ENCODE measurements at places on chromosomes 7 and 10.

DNA sequence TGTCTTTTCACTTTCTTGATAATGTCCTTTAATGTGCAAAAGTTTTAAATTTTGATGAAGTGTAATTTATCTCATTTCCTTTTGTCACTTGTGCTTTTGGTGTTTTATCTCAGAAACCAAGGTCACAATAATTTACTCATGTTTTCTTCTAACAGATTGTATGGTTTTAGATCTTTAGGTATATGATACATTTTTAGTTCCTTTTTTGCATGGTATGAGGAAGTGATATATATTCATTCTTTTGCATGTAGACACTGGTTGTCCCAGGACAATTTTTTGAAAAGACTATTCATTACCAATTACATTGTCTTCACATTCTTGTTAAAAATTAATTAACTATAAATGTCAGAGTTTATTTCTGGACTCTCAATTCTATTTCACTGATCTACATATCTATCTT lies 39.8 kb upstream of the GPR22 start:
- DNase-seq, result no peak

DNA sequence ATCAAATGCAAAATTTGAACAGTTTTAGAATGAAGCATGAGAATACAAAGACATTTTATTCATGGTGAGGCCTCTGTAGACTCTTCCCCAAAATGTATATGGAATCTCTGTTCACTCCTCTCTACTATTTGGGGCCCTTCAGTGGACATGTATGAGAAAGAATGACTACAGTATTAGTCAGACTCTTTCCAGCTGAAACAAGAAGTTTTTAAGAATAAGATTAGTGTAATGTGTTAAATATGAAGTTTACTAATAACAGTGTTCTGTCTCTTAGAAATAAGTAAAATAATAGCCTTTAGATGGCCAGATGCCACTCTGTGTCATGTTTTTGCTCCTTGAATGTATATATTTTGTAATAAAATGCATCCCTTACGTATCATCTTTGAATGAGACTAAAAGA lies 585.6 kb downstream of the SUGCT start:
- DNase-seq, result no peak

GRCh38 chr10:132141526-132142395 lies 45.0 kb upstream of the DPYSL4 start:
- DNase-seq, result no peak

- no peak for DNase-seq
These were observed 258.1 kb downstream of the TWIST1 start for GRCh38 chr7:18859318-18859717.

GRCh38 chr10:126045861-126046260 lies 149.5 kb downstream of the FANK1 start:
- no peak for DNase-seq

- no peak for DNase-seq
These were observed 29.7 kb downstream of the C1QL3 start for GRCh38 chr10:16491933-16492332.

- DNase-seq, result no peak
These were observed 103.6 kb downstream of the DYNC2I1 start for GRCh38 chr7:158959954-158960353.

GRCh38 chr10:122191936-122192541 lies 79.1 kb upstream of the BTBD16 start:
- DNase-seq, result no peak

- DNase-seq, result no peak
These were observed 6.1 kb upstream of the STK32C start for GRCh38 chr10:132313865-132314264.

DNA sequence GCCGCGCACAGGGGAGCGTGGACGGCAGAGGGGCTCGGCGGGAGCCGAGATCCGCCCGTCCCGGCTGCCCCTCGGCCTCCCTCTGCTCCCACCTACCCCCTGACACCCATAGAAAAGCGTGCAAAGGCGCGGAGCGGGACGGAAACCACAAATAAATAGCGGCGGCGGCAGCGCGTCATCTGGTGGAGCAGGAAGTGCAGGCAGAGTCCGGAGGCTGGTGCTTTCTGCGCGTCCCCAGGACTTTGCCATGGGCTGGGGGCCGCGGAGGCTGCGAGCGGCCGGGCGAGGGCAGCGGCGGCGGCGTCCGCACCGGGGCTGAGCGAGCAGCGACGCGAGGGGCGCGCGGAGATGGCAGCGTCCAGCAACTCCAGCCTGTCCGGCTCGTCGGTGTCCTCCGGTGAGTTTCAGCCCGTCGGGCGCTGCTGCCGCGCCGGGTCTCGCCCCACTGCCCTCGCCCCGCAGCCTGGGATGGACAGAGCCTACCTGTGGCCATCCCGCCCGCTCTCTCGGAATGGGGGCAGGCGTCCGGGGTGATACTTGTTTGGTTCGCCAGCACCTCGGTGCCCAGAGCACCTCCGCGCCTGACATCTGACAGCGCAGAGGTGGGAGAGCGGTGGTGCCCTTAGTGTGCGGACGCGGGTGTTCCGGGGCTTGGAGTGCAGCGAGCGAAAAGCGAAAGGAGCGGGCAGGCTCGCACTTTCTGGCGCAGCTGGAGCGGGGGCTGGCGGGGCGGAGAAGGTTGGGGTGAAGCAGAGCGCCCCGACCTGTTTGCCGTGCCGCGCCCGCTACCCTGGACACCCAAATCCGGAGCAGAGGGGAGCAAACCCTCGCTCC lies at the start of gene CHN2:
Gene CHN2, plus strand, starts transcription at position 182 of the 834 bp plus-strand sequence.
- no peak for DNase-seq

DNA sequence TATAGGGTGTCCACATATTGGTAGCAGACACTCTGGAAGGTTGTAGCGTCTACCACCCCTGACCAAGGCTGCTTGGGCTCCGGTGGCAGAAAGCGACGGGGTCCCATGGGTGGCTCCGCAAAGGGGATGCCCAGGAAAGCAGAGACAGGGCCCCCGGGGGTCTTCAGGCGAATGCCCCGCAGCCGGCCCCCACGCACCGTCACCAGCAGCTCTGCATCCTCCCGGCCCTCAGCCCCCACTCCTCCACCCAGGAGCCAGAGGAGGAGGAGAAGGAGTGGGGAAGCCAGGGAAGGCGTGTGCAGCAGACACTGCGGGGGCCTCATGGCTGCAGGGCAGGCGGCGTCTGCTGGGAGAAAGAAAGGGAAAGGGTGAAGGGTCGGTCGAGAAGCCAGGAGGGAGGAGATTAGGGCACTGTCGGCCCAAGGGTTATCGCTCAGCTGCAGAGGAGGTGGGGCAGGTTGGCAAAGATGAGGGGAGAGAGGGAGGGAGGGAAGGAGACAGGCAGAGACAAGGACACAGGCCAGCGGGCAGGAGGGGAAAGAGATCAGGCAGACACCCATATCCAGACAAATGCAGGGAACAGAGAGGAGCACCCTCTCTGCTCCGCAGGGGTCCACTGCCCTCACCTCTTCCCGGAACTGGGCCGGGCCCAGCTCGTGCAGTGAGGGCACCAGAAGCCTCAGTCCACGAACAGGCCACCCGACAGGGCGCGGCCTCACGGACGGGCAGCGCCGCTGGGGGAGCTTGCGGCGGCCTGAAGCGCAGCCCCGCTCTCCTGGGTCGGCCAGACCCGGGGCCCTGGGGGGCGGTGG lies 1.6 kb downstream of the ACHE start:
- no peak for DNase-seq

DNA sequence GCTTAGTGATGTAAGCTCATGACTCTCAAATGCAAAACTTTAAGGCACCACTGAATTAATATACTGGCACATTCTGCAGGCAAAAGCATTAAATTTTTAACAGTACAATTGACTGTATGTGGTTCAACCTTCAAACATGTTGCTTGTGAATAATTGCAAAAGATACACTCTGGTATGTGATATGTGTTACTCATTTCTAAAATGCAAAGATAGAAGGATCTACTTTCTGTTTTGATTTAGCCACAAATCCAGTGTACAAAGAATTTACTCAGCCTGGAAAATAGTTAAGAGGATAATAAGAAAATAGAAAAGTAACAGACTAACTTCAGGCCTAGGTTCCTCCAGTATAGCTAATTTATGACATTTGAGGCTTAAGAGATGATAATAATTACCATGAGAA lies 66.6 kb upstream of the NOBOX start:
- no peak for DNase-seq

GRCh38 chr10:25232204-25232603 lies 57.4 kb downstream of the GPR158 start:
- DNase-seq, result no peak

GRCh38 chr10:33412653-33413361 lies 78.3 kb upstream of the NRP1 start:
- no peak for DNase-seq

DNA sequence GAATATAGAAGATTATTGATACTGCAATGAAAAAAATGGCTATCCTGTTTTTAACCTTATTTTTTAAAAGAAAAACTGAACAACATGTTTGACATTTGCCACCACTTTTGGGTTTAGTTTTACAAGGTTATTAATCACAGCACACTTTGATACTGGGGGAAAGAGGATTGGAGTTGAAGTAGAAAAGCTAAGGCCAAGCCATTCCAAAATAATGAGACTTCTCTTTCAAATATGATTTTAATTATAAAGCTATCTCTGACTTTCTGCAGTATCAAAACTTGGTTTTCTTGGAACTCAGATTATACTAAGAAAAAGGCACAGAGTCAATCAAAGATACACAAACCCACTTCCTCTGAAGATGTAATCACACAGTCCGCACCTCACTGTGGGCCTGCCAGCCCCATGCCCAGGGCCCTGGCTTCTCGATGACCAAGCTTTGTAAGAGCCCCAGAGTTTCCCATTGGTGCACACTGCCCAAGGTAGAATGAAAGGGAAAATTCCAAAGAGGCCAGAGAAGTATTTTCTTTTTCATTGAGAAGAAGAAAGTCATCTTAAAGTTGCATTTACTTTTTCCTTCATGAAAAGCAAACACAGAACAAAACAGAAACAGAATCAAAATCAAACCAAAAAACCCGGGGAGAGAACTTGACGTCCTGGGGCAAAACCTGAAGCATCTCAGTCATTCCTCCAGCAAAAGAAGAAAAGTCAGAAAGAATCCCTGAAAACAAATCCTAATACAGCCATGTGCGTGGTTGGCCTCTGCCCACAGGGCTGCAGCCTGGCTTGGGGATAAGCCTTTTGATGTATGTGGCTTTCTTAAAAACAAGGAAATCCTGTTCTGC lies 187.7 kb upstream of the KLF6 start:
- no peak for DNase-seq

DNA sequence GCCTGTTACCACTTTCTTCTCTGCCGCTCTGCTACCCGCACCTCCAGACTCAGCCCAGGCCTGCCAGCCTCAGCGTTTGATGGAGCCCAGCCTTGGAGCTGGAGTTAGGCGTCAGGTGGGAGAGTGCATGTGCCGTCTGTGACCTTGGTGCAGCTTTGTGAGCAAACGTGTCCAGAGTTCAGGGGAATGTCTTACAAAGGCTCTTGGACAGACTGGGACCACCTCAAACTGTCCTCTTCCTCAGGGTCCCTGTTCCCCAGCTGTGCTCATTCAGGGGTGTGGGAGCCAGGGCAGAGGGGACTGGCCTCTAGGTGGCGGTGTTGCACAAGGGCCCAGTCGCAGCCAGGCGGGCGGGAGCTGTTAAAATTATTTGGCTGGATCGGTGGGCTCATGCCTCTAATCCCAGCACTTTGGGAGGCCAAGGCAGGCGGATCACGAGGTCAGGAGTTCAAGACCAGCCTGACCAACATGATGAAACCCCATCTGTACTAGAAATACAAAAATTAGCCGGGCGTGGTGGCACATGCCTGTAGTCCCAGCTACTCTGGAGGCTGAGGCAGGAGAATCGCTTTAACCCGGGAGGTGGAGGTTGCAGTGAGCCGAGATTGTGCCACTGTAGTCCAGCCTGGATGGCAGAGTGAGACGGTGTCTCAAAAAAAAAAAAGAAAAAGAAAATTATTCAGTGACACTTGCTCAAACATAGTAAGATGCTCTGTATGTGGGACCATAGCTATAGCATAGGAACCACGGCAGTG lies 89.2 kb downstream of the ADCY1 start:
- no peak for DNase-seq

GRCh38 chr10:91422915-91423314 lies 12.8 kb downstream of the HECTD2 start:
- no peak for DNase-seq

DNA sequence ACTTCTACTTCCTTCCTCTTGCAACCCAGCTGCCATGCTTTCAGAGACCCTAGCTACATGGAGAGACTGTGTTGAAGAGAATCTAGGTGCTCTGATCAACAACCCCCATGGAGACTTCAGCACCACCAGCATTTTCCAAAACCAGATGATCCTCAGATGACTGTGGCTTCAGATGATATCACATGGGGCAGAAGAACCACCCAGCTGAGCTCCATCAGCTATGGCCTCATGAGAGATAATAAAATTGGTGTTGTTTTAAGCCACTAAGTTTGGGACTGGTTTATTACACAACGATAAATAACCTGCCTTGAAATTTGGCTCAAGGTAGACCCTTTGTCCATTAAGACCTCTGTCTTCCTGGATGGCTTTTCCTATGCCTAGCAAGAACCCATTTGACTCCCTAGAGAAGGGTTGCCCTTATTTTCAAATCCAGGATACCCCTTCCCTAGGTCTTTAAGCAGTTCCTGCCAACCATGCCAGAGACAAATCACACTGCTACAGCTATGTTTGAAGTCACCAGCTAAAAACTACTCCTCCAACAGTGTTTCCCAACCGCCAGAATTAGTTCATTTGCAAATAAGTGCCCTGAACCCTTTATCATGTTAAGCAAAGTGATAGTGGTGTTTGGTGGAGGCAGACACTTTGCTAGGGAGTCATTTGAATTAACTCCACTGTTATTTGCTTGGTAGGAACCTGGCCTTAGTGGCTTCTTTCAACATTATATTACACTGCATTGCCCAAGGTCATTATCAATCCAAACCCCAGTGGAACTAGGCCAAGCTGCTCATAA lies 136.9 kb upstream of the PALS2 start:
- no peak for DNase-seq

DNA sequence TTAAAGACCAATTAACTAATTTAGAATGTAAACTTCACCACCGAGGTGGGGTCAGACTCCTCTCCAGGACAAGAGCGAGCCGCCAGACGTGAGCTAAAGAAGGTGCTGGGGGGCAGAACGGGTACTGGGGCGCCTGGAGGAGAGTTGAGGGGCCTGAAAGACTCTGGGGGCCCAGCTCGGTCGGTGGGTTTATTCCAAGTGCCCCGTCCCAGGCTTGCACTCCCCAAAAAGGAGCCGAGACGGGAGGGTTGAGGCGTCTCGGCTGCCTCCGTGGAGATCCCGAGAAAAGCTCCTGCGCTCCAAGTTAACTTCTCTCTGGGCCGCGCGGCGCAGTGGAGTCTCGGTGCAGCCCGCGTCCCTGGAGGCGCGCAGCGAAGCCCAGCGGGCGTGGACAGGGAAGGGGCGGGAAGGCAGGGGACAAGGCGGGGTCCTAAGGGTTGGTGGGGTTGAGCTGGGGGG lies 553.3 kb downstream of the TFEC start:
- no peak for DNase-seq

Measured in bone marrow (tissue), 2 donors.